HuH-7 (cell line): ENCODE measurements at places on chromosomes 5 and 9.

DNA sequence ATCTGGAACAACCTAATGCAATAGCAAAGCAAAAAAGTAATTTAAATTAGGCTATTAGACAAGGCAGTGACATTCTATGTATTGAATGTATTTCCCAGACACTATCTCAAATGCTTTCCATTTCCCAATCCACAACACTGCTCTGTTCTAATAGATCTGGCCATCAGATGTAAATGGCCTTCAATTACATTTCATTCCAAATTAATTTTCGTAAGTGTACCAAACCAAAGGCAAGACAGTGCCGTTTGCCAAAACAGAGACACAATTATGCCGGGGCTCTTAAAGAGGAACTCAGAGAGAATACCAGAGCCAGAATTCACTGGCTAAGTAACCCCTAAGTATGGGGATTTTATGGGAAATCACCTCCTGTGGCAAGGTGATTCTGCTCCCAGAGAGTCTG is 63.1 kb downstream of the GNAQ start:
- DNase-seq = no peak

GRCh38 chr5:77221115-77221514 is 10.6 kb downstream of the PDE8B start:
- DNase-seq = no peak

DNA sequence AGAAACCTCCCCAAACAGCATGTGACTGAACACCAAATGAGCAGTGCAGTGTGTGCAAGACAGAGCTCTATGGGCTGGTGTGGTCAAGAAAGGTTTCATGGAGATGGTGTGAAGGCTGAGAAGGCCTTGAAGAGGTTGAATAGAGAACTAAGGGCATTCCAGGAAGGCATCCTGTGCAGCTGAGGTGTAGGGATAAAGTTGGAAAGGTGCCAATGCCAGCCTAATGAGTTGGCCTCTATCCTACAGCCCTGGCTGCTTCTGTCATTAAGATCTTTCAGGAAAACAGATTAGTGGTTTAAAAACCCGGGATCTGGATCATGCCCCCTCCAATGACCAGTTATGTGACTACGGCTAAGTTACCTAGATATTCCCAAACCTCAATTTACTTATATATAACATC is 4.0 kb downstream of the HDAC3 start:
- no peak for DNase-seq

GRCh38 chr9:85115473-85115872 is 445.9 kb downstream of the NTRK2 start:
- DNase-seq = no peak

GRCh38 chr5:122030251-122030650 is 47.8 kb downstream of the LOX start:
- peak; percentile 6 for DNase-seq

- DNase-seq = no peak
These were observed 138.5 kb upstream of the S1PR3 start for GRCh38 chr9:88852794-88853193.

- DNase-seq = no peak
These were observed 2.4 kb upstream of the PTPN3 start for GRCh38 chr9:109500421-109500974.

DNA sequence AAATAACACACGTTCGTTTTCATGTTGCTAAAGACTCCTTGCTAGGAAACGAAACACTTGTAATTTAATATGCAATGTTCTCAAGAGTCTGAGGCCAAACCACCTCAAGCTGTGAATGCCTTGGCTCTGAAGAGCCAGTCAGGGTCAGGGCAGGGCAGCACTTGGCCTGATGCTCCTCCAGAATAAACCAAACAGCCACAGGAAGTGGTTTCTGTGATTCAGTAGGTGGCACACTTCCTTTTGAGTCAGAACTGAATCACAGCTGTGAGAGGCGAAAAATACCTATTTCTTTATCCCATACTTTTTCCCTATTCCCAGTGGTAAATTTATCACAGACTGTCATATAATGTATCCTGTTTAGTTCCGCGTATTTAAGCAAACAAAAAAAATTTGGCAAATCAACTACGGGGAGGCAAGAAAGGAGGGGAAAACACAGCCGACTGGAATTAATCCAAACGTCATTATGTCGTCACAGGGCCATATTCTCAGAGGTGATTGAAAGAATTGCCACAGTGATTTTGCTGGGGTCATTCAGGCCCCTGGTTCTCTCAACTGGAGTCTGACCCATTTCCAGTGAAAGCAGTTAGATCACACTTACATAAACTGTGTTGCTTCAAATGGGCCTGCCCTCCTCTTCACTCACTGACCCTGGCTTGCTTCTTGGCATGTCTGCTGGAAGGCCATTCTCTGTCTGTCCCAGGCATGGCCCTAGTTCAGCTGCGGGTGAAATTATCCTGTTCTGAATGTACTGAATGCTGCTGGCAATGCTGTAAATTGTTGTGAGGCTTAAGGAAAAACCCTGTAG is 71.2 kb downstream of the ARRDC3 start:
- no peak for DNase-seq

- no peak for DNase-seq
These were observed 633.8 kb downstream of the SEMA5A start for GRCh38 chr5:8912106-8912505.

- no peak for DNase-seq
These were observed 41.6 kb upstream of the SLC36A2 start for GRCh38 chr5:151388960-151389359.

DNA sequence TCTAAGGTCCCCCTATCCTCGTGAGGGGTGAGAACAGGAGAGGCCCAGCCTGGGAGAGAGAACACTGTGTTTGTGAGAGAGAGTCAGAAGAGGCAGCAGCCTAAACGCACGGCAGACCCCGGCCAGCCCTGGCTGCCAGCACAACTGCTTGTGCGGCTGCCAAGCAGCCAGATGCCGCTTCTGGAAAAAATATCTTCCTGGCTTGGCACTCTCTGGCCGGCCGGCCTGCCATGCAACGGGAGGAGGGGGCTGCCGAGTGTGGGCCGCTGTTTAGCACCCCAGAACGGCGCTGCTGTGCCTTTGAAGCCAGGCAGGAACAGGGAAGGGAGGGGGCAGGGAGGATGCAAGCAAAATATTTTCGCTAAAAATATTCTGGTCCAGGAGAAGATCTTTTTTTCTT is 105.0 kb downstream of the FGF18 start:
- DNase-seq = no peak

GRCh38 chr5:25544652-25545249 is 900.0 kb upstream of the CDH10 start:
- DNase-seq = no peak

GRCh38 chr9:105053209-105053652 is 125.3 kb upstream of the ABCA1 start:
- no peak for DNase-seq

DNA sequence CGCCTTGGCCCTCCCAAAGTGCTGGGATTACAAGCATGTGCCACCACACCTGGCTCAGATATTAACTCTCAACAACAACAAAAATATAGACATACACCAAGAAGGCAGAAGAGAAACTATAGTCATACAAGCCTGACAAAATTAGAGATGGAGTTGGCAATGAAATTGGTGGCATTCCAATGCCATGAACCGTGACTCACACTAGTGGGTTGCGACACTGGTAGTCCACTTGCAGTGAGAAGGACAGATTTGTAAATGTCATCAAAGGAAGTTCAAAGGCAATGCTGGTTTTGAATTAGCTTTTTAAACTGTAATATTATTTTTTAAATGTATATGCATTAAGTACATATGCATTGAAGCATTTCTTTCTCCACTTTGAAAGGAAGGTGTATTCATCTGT is 8.5 kb upstream of the DNAJC25 start:
- DNase-seq = no peak

- DNase-seq = no peak
These were observed 1.1 kb downstream of the SPEF2 start for GRCh38 chr5:35618781-35619180.

DNA sequence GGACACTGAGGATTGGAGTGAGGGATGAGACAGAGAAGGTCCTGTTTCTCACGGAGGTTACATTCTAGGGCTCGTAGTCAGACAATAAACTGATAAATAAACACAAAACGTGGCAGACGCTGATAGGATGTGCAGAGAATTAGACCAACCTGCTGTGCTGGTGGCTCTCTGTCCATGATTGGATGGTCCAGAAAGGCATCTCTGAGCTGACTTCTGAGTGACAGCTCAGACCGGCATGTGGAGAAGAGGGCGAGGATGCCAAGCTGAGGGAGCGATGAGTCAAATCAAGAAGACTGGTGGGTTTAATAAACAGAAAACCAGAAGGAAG is 132.3 kb upstream of the TAF11L2 start:
- no peak for DNase-seq

DNA sequence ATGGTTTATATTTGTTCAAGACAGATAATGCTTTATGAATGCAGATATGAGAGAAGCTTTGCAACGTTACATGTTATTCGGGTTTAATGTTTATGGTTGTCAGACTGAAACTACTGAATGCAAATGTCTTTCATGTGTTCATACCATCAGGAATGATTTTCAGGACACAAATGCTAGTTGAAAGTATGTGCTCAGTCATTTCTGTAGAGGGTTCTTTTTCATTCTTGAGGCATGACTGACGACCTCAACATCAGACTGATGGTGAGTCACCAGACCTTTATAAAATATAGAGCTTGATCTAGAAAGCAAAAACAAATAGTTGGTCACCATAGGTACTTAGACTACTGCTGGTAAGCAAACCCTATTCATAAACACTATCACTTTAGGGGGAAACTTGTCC is 287.3 kb upstream of the NUDT12 start:
- DNase-seq = no peak

DNA sequence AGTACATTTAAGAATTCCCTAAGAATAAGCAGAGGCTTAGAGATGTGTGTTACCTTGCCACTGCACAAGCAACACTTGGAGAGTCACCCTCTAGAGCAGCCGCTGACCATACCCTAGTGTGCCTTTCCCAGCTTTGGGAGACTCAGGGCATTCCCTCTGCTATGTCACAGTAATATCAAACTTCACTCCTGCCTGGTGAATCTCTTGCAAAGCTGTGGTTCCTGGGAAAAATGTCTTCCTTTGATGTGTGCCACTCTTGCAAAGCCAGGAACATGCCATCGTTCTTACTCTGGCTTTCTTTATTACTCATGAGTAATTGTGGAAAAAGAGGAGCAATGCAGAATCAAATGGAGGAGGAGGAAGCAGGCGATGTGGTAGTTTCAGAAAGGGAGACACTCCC is 173.2 kb downstream of the CCDC192 start:
- DNase-seq = no peak

GRCh38 chr5:61969755-61970154 is 336.3 kb upstream of the KIF2A start:
- no peak for DNase-seq

GRCh38 chr5:131462454-131462853 is 172.6 kb downstream of the RAPGEF6 start:
- no peak for DNase-seq

DNA sequence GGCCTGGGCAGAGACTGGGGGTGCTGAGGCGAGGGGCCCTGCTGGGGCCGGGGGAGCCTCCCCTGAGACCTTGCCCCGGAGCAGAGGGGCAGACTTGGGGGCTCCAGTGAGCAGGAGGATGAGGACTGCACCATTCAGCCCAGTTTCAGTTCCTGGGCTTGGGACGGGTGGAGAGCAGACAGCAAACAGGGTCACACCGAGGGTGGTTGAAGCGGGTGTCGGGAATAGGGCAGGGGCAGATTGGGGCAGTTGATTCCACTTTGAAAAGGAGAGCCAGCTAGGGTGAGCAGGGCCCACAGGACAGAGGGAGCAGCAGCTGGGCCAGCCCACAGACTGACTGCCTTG is 4.5 kb downstream of the GRK6 start:
- DNase-seq = no peak

DNA sequence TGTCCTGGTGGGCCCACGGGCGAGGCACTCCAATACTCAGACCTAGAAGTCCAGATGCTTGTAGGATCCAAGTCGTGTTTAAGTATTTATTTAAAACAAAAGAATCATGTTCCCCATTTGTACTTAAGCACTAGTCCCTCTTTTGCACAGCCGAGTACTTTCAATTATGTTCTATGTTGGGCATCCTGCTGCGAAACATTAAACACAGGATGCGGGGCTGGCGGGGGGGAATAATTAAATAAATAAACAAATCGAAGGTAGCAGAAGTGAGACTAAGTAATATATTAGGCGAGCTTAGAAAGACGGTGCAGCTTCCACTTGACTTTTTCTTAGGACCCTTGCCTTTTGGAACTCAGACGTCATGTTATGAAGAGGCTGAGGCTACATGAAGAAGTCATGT is 1129.2 kb upstream of the ACO1 start:
- no peak for DNase-seq

DNA sequence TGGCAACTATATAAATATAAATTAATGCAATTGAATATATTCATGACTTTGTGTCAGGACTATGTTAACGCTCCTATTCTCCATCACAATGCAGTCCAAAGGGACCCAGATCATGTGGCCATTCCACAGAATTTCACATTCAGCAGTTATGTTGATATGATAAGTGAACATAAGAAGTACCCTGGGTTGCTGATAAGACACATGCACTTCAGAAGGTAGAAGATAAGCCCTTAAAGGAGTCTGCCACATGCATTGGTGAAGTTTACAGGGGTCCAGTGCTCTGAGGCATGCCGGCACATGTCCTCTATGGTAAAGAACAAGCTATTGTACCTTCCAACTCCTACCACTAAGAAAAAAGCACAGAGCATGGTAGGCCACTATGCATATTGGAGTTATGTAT is 76.4 kb downstream of the PHAX start:
- no peak for DNase-seq

GRCh38 chr5:87195104-87195591 is 72.5 kb upstream of the RASA1 start:
- DNase-seq = no peak

GRCh38 chr5:181197326-181197951 is 7.6 kb downstream of the TRIM7 start:
- no peak for DNase-seq

DNA sequence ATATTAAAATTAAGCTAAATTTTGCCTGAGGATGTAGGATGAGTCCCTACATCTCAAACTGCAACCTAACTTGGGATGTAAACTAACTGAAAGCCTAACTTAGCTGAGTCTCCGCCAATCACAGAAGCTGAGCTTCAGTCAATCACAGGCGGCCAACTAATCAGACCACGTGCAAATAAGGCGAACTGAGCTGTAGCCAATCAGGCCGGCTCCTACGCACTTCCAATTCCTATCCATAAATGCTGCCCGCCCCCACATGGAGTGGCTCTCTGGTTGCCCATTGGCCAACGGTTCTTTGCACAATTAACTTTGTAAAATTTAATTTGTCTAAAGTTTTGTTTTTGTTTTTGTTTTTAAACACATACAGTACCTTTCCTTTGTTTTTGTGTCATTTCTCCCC is 13.9 kb upstream of the GPX8 start:
- no peak for DNase-seq

DNA sequence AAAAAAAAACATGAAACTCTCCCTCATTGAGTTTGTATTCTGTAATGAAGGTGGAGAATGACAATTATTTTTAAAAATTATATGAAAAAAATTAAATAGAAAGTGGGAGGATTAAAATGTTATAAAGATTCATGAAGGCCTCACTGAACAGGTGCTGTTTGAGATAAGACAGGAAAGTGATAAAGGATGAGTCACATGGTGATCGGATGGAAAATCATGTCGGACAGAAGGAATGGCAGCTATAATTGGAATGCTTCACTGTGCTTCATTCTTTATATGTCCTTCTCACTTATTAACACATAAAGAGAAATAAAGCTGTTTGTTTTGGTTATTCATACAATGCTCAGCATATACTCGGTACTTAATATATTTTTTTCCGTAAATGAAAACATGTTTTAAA is 464.5 kb upstream of the RGMB start:
- DNase-seq = no peak

GRCh38 chr5:134088291-134088690 is 26.2 kb upstream of the TCF7 start:
- no peak for DNase-seq
